SK-MEL-5 (cell line): ENCODE measurements at places on chromosomes 7 and 10.

- no peak for DNase-seq
These were observed 191.0 kb downstream of the EVX1 start for GRCh38 chr7:27433581-27433980.

DNA sequence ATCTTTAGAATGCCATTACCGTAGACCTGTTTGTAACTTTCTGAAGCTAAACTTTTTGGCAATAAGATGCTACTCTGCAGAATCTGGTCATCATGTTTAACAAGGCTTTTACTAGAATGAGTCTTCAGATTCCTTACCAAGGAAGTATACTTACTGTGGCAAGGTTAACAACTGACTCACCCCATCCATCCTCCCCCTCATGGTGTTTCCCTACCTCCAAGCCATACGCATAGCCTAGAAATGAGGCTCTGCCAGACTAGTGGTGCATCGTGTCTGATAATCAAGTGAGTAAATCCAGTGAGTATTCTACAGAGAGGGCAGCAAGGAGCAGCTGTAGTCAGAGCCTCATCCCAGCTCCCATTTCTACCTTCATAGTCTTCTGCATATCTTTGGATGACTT, 223.6 kb downstream of the IPMK start:
- DNase-seq: no peak

- DNase-seq: no peak
These were observed 91.1 kb upstream of the TNS3 start for GRCh38 chr7:47672977-47673381.

GRCh38 chr10:1520909-1521565, 216.3 kb downstream of the ADARB2 start:
- DNase-seq: no peak

- no peak for DNase-seq
These were observed 34.8 kb upstream of the AGR2 start for GRCh38 chr7:16839646-16840045.

- DNase-seq: no peak
These were observed 102.9 kb upstream of the ETV1 start for GRCh38 chr7:14092331-14092730.

GRCh38 chr10:116715839-116716377, 26.5 kb downstream of the HSPA12A start:
- DNase-seq: no peak

GRCh38 chr10:88271761-88272543, 311.2 kb downstream of the RNLS start:
- no peak for DNase-seq

DNA sequence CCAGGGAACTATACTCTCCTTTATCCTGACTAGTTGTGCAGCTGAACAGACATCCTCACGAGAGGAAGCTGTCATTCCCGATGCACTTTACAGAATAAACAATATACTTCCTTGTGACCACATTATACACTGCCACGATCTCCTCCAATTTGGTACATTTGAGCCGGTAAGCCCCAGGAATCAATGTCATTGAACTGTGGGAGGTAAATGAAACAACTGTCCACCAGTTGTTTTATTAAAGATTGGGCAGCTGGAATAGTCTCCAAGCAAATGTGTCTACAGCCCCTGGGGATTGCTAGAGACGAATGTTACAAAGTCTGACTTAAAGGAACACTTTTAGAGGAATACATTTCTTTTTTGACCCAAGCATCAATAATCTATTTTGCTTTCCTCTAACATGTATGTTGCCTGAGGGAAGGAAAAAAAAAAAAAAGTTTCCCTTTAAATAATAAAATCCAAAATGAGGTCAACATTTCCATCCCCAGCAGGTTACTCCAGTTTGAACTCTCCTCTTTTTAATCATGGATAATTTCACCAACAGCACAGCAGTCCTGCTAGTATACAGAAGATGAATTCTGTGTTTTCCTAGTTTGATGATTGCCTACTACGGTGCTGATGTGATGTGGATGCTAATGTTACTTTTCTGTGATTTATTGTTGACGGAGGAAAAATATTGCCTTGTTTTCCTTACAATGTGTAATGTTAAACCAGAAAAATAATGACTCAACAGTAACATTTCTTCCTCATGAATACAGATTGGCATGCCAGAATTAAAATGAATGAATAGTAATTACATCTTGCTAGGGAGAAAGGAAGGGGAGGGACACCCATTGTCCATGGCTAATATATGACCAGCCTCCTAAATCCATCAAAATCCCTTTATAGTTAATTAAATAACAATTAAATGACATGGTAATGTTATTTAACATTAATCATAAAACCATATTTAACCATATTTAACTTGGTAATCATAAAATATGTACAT, 360.9 kb downstream of the NEBL start:
- no peak for DNase-seq

DNA sequence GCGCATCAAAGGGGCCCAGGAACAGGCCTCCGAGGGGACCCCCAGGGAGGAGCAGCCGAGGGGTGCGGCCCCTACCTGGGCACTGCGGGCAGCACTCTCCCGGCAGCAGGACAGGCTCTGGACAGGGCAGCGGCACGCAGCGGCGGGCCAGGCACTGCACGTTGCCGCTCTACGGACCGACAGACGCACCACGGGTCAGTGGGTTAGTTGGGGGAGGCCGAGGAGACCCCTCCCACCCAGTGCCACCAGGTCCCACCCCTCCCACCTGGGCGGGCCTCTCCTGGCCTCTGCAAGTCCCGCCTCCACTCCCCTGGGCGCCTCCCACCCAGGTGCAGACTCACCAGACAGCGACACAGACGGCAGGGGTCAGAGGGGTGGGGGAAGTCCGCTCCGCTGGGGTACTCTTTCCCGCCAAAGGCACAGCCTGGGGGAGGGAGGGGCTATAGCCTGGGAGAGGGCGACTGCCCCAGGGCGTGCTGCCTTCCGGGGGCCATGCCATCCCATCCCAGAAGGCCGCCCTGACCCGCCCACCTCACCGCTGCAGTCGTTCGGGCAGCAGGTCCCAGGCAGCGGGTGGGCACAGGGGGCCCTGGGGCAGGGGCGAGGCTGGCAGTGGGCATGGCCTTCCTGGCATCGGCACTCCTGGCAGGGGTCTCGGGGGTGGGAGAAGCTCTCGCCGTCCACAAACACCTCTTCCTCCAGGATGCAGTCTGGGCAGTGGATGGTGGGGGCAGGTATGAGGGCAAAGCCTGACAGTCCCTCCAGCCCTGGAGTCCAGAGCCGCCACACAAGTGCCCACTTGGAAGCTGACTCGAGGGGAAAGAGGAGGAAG, 19.2 kb downstream of the KCP start:
- no peak for DNase-seq

DNA sequence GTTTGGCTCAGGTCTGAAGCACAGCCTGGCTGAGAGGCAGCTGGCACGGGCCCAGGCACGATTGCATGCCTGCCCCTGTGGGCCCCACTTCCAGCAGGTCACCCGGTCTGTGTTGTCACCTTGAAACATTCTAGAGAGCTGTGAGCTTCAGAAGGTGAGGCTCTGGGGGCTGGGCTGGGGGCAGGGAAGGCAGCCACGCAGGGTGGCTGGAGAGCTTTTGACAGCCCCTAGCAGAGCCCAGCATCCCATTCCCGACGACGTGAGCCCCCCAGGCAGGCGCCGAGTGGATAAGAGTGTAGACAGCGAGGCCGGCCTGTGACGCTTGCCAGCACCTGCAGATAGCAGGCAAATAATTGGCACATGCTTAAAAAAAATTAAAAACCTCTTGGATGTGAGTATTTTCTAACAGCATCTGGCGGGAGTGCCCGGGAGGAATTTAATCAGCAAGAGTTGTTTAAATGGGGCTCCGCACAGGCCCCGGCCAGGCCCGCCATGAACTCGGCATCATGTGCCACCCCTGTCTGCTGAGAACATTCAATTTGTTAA, 212.0 kb upstream of the TBX20 start:
- no peak for DNase-seq

- DNase-seq: no peak
These were observed 21.8 kb upstream of the EIF5AL1 start for GRCh38 chr10:79490400-79491142.

DNA sequence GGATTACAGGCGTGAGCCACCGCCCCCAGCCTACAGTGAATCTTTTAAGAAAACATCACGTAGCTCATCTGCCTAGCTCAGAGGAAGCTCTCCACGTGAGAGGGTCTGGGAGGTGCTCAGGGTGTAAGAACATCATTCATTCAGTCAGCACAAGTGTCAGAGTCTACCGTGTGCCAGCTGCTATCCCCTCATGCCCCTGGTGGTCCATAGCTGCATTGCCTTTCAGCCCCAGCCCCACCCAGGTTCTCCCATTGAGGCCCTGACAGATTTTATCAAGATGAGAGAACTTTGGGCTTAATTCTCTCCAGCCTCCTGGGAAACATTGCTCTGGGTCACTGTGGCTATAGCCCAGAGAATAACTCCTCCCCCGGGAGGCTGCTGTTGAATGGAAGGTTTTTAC, 45.1 kb downstream of the ZNF503 start:
- no peak for DNase-seq

GRCh38 chr7:37448636-37449361, at the start of gene ELMO1:
ELMO1 (minus strand) TSS chr7:37448864; CDS start chr7:37342690, 106,174 bp downstream.
- DNase-seq: peak; percentile 69

DNA sequence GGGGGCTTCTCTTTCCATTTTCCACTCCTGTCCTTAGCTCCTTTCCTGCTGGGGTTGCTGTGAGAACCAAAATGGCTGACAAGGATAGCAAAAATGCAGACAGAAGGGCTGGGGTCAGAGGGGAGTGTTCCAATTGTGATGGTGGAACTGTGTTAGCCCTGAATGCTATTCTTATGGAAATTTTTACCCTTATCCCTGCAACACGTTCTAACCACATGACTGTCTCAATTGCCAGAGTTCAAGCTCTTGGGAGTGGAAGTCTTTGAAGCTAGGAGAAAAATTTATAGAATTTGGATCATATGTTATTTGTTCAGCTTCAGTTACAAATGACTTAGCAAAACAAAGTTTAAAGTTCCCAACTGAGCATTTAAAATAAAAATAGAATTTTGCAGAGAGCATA, 134.1 kb downstream of the ADCYAP1R1 start:
- no peak for DNase-seq

GRCh38 chr10:86363833-86364490, 2.6 kb downstream of the GRID1 start:
- no peak for DNase-seq

DNA sequence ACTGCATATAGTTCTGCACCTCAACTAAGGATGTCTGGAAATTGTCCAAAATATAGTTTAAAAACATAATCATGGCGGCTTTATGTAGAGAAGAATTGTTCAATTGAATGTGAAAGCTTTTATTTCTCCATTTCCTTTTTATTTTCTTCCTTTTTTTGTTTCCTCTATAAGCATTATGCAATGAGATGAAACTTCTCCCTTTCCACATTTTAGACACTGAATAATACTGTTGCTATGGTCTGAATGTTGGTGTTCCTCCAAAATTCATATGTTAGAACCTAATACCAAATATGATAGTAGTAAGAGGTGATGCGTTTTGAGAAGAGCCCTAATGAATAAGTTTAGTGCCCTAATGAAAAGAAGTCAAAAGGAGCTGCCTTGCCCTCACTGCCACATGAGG, 175.0 kb downstream of the RNLS start:
- no peak for DNase-seq

- DNase-seq: no peak
These were observed 110.5 kb downstream of the ADARB2 start for GRCh38 chr10:1626835-1627234.

DNA sequence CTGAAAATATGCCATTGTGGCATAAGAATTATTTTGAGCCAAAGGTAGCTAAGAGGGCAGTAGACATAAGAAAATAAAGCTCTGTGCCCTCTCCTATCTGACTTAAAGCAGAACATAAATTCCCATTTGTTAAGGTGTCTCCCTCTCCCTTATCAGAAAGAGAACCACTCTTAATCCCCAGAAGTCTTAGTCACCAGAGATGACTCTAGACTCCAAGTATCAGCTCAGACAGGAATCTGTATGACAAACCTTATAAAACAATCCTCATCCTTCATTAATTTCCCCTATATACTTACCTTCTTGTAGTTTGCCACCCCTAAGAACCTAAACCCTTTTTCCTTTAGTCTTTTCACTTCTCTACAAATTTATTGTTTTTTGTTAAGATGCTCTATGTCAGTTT, 21.8 kb upstream of the PIP4K2A start:
- no peak for DNase-seq

DNA sequence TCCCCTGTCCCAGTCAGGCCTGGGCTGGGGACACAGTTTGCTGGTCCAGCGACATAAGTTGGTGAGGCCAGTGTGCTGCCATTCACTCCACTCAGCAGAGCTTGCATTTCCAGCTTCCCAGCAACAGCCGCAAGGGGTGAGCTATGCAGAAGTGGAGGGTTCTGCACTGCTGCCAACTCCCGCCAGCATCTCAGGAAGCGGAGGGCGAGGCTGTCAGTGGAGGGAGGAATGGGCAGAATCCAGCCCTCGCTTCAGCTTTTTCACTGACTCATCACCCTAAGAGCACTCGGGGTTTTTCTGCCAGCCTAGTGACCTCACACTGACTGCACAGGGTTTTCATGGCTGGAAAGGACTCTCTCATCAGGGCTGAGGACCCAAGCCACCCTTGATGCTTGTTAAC, 625.1 kb upstream of the MKI67 start:
- DNase-seq: no peak

GRCh38 chr10:50593523-50594376, 30.0 kb downstream of the SGMS1 start:
- DNase-seq: no peak

- no peak for DNase-seq
These were observed 106.2 kb downstream of the ABCC2 start for GRCh38 chr10:99888622-99889021.

- no peak for DNase-seq
These were observed 42.0 kb downstream of the GNA12 start for GRCh38 chr7:2802101-2802500.

DNA sequence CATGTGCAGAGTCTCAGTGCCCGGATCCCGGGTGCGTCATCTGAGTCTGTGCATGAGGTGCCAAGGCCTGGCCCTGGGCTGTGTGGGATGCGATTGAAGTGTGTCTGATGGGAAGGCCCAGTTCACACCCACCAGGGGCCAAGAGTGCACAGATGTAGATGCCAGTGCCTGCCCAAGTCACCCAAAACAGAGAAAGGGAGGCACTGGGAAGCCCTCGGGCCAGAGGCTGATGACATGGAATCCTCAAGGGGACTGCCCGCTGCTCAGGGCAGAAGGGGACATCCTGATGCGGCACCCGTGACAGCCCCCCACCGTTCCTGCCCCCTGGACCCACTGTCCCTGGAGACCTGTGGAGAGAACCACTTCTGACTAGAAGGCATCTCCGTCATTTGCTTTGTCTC, 72.2 kb upstream of the ZNF479 start:
- no peak for DNase-seq

GRCh38 chr10:61841338-61841875, 60.1 kb upstream of the ARID5B start:
- no peak for DNase-seq

DNA sequence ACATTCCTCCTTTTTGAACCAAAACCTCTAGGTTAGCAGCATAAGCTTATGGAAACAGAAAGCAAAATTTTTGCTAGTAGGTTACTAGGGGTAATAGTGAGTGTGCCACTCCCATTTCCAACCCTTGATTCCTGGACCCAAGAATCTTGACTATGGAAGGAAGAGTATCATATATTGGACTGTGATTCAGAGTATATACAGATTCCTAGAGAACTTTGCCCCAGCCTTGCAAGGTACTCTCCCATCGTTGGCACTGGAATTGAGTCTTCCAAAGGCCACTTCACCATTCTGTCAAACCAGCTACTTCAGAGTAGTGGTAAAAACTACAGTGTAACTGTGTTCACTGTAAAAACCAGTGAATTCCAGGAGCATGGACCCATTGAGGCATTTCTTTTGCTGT, 69.4 kb downstream of the LRRC17 start:
- no peak for DNase-seq
